Activated naive CD8-positive, alpha-beta T cell treated with anti-CD3 and anti-CD28 coated beads, Interleukin-2, amount 50 U/mL, for 16 hours (primary cell): ENCODE measurements at places on chromosomes 2 and 18.

- no peak for DNase-seq
Observed at GRCh38 chr2:159249990-159250715, 36.4 kb downstream of the WDSUB1 start.

DNA sequence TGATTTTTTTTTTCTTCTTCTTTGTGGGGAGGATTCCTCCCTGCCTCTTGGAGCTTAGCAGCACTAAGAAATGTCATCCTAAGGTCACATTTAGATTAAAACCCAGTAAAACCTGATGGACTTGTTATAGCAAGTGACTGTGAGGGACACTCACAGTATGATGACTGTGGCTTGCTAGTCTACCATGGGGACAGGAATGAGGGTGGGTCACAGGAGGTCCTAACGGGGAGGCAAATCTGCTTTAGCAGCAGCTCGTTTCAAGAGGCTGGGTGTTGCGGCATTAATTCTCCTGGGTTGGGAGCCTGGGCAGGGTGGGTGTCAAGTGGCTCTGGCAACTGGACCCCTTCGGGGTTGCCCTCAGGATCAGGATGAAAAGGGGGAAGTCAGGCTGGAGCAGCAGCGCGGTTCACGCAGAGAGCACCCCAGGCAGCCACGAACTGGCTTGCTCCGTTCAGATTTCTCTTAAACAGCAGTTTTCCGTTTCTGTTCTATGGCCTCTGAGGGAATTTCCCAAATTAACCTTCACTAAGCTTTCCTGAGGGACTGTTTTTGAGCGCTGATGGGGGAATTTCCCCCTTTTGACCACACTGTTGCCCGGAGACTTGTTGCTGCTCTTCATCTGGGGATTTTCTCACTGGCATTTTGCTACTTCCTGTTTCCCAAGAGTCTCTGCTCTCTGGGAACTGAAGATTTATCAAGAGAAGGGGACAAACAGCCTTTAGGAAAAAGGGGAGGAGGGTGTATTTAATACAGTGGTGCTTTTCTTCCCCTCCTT lies 59.8 kb upstream of the PELI1 start:
- DNase-seq: no peak

DNA sequence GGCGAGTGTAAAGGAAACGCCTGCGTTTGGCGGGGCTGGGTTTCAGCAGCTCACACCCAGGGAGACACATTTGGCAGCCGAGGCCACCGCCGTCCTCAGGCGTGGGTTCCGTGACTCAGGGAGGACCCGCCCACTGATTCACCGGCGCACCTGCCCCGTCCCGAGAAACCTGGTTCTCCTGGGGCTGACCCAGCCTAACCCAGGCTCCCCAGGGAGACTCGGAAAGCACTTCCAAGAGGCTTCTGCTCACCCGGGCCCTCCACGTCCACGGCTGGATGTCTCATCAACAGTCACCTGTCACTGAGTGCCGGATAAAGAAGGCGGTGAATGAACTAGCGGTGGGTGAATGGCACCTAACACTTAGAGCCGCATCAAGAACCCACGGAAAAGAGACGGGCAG lies 126.4 kb upstream of the CTDP1 start:
- DNase-seq: no peak

DNA sequence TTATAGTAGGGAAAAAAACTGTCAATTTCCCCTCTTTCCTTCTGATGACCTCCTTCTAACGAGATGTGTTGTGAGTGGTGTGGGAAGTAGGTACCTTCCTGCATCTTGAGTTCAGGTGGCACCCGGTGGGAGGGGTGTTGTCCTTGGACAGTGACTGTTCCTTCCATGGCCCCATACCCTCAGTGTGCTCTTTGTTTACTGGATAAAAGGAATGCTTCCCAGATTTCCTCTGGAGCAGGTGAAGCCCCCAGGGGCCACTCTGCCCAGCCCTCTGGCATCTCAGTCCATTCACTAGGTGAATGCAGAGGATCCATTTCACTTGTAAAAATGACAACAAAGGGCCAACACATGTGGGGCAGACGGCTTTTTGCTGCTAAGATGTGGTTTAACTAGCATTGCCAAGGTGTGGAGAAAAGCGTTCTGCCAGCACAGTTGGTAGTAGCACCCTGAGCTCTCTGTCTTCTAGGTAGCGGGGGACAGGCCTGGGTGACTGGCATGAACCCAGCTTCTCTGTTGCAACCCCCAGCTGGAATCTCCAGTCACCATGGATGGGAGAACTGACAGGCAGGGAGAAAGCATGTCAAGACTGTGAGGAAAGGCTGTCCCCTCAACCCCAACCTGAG lies 6.9 kb downstream of the GDF7 start:
- DNase-seq: no peak

DNA sequence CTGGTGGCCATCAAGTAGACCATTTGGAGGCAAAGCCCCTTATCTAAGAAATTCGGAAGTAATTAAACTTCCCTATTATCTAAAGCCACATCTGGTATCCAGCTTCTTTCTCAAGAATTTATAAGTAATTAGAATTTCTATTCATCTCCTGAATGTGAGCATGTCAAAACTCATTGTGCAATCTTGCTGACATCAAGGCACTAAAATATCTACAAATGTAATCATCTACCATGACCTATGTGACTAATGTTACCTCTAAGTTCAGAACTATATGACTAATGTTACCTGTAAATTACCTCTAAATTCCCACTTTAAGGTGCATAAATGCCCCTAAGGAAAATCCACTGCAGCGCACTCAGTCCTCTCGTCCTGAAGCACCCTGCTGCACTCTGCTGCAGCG lies 773.0 kb downstream of the CPS1 start:
- no peak for DNase-seq

DNA sequence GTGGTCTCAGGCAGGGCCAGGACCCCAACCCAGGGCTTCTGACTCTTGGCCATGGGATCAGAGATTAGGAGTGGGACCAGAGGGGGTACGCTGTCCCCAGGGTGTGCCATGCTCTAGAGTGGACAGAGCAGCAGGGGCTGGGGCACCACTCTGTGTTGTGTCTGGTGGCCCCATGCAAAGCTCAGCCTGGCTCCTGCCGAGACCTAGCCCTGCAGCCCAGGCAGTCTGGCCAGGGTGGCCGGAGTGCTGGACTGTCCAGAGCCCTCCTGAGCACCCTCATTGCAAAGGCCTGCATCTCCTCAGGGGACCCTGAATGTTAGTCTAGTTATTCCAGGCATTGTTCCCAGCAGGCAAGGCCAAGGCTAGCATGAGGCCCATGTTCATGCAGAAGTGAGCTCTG lies 162.3 kb downstream of the TNS1 start:
- no peak for DNase-seq

- DNase-seq: no peak
Observed at GRCh38 chr18:30361864-30362540, 680.5 kb downstream of the DSC3 start.

DNA sequence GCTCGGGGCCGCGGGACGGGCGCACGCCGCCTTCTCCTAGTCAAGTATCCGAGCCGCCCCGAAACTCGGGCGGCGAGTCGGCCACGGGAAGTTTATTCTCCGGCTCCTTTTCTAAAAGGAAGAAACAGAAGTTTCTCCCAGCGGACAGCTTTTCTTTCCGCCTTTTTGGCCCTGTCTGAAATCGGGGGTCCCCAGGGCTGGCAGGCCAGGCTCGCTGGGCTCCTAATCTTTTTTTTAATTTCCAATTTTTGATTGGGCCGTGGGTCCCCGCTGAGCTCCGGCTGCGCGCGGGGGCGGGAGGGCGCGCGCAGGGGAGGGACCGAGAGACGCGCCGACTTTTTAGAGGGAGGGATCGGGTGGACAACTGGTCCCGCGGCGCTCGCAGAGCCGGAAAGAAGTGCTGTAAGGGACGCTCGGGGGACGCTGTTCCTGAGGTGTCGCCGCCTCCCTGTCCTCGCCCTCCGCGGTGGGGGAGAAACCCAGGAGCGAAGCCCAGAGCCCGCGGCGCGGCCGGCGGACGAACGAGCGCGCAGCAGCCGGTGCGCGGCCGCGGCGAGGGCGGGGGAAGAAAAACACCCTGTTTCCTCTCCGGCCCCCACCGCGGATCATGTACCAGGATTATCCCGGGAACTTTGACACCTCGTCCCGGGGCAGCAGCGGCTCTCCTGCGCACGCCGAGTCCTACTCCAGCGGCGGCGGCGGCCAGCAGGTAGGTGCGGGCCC lies 617 bp downstream of the FOSL2 start:
- no peak for DNase-seq

DNA sequence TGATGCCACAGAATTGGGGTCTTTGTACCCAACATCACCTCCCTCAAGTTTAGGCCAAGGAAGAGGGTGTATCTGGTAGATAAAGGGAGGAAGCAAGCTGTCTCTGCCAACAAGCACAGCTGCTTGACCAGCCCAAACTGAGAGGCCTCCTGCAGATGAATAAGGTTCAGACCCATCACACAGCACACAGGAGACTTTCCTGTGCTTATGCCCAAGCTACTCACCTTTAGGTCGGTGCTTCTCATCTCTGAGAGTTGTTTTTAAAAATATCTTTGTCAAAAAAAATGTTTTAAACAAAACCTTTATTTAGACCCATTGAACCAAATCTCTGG lies 24.7 kb upstream of the SP3 start:
- DNase-seq: no peak

DNA sequence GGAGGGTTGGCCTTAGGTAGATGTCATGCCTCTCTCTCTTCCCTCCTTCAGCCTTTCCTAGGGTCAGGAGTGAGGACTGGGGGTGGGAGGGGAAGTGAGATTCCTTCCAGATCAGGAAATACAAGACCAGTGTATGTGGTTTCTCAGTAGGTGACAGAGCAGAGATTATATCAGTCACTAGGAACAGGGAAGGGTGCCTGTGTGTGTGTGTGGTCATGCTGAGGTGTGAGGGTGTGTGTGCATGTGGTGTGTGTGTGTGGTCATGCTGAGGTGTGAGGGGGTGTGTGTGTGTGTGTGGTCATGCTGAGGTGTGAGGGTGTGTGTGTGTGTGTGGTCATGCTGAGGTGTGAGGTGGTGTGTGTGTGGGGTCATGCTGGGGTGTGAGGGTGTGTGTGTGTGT lies 259.8 kb downstream of the LOXHD1 start:
- DNase-seq: no peak
